Tibial nerve (tissue), 4 donors: ENCODE measurements at places on chromosomes 7 and 10. TPM values are rescaled to one million over a fixed set of nuclear protein-coding genes. Genes with fewer than 3 reads are reported as not detected.

Gene SAMD9L
- 14.4 TPM for total RNA-seq

- no peaks in the 10 kb centered on the region for H3K27me3 ChIP-seq
- H3K27ac ChIP-seq, result no peak overlapping the region
- no peaks in the 10 kb centered on the region for H3K36me3 ChIP-seq
- no peak overlapping the region for H3K4me3 ChIP-seq
- no peaks in the 10 kb centered on the region for H3K4me1 ChIP-seq
- DNase-seq, result no peak
Observed at GRCh38 chr7:127782075-127782474, 130.1 kb downstream of the SND1 start.

DNA sequence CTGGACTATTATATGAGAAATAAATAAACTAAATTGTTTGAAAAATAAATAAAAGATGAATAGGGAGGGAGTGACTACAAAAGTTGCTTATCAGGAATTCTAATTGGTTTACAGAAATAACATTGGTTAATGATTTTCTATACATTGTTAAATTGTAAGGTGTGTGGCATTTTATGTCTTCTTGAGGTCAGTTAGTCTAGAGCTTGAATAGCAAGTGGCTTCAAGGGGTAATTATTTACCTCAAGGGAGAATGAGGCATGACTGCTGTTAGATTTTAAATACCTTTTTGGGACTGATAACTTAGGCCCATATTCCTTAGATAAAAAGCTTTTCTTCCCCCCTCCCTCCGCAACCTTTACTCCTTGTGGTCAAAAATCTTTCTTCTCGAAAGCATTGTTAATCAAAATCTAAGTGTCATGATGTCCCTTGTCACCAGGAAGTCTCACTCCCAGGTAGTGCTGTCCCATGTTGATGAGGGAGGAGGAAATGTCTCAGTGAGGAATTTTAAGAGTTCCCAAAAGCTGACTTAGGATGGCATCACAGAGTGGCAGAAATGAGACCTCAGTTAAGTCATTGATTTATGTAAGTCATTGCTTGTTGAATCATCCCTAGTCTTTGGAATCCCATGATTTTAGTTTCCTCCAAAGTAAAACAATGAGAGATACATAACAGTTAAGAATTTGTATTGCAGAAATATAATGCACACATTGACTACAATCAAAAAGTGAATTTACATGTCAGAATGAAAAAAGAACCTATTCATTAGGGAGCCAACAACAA is 71.5 kb downstream of the MAPK8 start:
- no peak overlapping the region for H3K27ac ChIP-seq
- no peaks in the 10 kb centered on the region for H3K27me3 ChIP-seq

DNA sequence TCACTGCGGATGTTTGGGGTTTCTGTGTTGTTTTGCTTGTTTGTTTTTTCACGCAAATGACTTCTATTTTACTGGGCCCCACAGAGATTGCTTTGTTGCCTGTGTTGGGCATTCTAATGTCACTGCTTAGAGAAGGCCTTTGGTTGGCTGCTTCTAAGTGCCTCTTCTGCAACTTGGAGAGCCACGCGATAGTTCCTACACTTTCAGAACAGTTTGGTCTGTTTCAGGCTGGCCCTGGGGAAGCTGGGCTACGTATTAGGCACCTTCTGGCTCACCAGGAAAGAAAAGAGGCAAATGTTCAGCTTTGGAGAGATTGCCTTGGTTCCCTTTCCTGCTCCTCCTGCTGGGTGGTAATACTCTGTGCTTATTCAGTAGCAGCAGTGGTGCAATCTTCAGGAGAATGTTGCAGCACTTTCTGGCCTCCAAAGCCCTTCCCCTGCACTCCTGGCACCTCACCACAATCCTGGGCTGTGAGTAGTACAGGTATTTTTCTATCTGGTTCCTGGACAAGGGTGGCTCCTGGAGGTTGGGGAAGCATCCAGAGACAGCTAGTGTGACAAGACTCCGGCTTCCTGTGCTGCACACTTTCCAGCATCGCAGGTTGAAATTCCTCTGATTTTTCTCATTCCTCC is 1.2 kb downstream of the ANTXRL start:
- no peak overlapping the region for H3K4me3 ChIP-seq
- H3K27me3 ChIP-seq, result no peaks in the 10 kb centered on the region
- H3K27ac ChIP-seq, result no peak overlapping the region
- no peaks in the 10 kb centered on the region for H3K36me3 ChIP-seq
- no peak for DNase-seq
- H3K4me1 ChIP-seq, result peaks cover 5% of the 10 kb centered on the region

Gene AKR1C8
- total RNA-seq, result not detected

DNA sequence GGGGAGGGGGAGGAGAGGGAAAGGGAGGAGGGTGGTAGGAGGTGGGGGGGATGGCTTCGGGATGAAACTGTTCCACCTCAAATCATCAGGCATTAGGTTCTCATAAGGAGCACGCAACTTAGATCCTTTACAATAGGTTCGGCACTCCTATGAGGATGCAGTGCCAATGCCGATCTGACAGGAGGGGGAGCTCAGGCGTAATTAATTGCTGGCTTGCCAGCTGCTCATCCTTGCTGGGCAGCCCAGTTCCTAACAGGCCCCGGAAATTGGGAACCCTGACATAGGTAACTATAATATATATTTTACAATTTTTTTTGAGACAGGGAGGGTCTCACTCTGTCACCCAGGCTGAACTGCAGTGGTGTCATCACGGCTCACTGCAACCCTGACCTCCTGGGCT is 118.8 kb upstream of the SFMBT2 start:
- H3K4me1 ChIP-seq, result peaks cover 4% of the 10 kb centered on the region
- H3K27me3 ChIP-seq, result no peaks in the 10 kb centered on the region
- no peak overlapping the region for H3K27ac ChIP-seq
- DNase-seq, result no peak
- H3K4me3 ChIP-seq, result no peak overlapping the region
- H3K36me3 ChIP-seq, result no peaks in the 10 kb centered on the region

- no peak for DNase-seq
- H3K27ac ChIP-seq, result no peak overlapping the region
- H3K4me3 ChIP-seq, result no peak overlapping the region
- no peaks in the 10 kb centered on the region for H3K27me3 ChIP-seq
- peaks cover 18% of the 10 kb centered on the region for H3K4me1 ChIP-seq
Observed at GRCh38 chr7:105816954-105817615, 59.3 kb downstream of the ATXN7L1 start.

- H3K27ac ChIP-seq, result no peak overlapping the region
- H3K27me3 ChIP-seq, result no peaks in the 10 kb centered on the region
- H3K4me1 ChIP-seq, result no peaks in the 10 kb centered on the region
- DNase-seq, result no peak
- no peaks in the 10 kb centered on the region for H3K36me3 ChIP-seq
- no peak overlapping the region for H3K4me3 ChIP-seq
Observed at GRCh38 chr7:22120391-22121053, 174.8 kb upstream of the CDCA7L start.

Gene PCLO
- total RNA-seq, result 0.60 TPM
